ENCODE measurements at places on chromosomes 1 and 21.

DNA sequence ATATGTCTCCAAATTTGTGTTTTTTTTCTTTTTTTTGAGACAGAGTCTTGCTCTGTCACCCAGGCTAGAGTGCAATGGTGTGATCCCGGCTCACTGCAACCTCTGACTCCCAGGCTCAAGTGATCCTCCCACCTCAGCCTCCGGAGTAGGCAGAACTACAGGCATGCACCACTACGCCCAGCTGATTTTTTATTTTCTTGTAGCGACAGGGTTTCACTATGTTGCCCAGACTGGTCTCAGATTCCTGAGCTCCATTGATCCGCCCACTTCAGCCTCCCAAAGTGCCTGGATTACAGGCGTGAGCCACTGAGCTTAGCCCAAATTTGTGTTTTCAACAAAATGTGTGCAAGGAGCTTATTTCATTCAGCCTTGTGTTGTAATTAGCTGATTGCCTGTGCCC lies 59.0 kb upstream of the IFFO2 start:
- DNase-seq = no peak

- no peak for DNase-seq
Measured at GRCh38 chr21:14814282-14814681, 250.5 kb downstream of the NRIP1 start.

DNA sequence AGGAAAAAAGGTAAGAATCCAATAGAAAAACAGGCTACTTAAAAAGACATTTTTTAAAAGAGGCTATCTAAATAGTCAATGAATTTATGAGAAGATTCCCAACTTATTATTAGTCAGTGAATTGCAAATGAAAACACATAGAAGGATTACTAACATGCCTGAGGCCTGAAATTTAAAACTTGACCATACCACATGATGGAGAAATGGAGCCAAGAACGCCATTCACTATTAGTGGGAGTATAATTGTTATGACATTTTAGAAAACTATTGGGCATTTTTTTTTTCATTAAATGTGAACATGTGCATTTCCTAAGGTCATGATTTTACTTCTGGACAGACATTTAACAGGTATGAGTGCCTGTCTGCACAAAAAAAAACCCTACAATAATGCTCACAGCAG lies 24.8 kb upstream of the OR2B11 start:
- no peak for DNase-seq

- no peak for DNase-seq
Measured at GRCh38 chr1:78493451-78493850, 2.7 kb downstream of the PTGFR start.

DNA sequence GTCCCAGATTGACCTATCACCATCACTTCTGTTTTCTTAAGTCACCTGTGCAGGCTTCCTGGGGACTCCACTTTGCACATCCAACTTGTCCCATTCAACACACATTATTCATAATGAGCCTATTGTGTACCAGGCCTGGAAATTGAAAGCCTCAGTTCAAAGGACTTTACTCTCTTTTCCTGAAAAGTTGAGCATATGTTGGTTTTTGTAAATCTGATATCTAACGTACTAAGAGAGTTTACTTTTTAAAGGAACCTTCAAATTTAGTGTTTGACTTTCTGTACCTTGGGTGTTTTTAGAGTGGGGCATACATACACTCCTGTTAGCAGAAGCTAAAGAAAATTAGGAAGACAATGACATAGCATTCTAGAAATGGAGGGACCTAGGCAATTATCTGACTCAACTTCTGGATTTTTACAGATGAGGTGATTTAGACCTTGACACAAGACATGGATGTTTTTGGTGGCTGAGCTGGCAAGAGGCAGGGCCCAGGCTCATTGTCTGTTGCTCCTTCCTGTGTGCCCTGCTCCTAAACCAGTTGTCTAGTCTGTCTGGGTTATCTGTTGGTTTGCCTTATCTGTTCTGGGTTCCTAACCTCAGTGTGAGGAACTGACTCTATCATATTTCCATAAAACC lies 336.5 kb downstream of the RPS6KC1 start:
- DNase-seq = no peak

GRCh38 chr1:98355656-98356383 lies 305.7 kb upstream of the SNX7 start:
- DNase-seq = peak; percentile 27

DNA sequence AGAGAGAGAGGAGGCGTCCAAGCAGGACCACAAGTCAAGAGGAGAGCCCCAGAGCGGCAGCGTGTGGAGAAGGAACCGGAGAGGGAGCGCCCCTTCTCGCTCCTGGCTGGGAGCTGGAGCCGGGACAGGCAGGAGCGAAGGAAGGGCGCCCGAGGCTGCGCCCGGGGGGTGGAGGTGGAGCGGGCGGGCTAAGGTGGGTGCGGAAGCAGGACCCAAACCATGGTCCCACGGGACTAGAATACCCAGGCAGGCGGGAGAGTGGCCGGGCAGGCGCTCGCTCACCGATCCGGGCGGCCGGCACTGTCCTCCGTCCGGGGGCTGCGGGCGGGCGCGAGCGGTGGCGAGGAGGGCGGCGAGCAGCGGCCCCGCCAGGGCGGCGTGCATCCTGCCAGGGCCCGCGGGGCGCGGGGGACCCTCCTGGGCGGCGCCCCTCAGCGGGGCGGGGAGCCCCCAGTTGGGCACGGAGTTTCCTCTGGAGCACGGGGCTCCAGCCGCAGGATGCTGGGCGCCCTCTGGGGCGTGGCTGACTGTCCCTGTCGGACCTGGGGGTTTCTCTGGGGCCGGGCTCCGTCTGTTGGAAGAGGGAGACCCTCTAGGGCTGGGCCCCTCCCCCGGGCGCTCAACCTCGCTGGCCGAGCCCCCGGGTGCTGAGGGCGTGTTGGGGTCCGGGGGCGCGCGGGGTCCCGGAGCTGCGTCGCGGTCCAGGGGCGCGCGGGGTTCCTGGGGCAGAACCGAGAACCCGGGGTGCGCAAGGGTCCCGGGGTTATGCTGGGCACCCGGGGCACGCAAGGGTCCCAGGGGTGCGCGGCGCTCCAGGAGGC lies 569 bp downstream of the TRABD2B start:
- DNase-seq = no peak

All from HFF-Myc (cell line).